ENCODE measurements at places on chromosomes 16 and 17.
A peak's percentile ranks its signal among the peaks of the same experiment; 100 is the strongest.

- no peak for DNase-seq
These were observed 177.4 kb upstream of the CDH5 start for GRCh38 chr16:66188917-66189725.

DNA sequence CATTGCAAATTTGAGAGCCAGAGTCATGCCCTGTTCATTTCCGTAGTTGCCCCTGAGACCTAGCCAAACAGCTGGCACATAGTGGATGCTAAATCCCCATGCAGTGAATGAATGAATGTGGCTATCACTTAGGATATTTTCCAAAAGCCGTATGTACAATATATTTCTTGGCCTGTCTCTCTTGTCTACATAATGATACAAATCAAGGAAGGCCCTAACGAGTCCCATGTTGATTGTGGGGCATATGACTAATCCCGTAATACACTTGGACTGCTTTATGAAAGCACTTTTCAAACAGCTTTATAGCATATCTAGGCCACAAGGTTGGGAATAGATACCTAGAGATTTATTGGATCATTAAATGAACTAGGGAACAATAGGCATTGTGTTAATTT is 478.0 kb downstream of the SLC39A11 start:
- DNase-seq, result no peak

GRCh38 chr17:78892936-78893379 is 10.0 kb downstream of the CEP295NL start:
- no peak for DNase-seq

- DNase-seq, result no peak
These were observed 3.9 kb upstream of the RBL2 start for GRCh38 chr16:53430363-53430762.

DNA sequence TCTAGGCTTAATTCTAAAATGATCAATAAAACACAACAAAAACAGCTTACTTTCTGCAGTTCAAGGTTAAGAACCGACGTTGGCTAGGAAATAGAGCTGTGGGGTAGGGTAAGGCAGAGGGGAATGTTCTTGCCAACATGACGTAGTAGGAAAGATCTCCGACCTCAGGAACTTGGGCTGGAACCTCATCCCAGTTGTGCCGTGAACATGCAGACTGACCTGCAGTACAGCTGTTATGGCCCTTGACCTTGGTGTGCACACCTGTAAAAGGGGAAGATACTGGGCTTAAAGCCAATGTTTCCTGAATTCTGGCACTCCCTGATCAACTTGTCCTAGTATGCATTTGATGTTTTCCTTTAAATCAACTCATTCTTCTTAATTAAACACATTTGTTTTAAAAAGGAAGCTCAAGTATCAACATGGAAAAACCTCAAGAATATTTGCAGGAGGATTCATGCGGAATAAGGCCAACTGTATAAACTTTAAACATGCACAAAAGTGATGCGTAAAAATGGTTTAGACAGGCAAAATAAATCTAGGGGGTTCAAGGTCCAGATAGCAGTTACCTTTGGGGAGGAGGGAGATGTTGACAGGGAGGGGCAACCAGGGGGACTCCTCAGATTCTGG is 14.2 kb upstream of the SLC6A2 start:
- no peak for DNase-seq

DNA sequence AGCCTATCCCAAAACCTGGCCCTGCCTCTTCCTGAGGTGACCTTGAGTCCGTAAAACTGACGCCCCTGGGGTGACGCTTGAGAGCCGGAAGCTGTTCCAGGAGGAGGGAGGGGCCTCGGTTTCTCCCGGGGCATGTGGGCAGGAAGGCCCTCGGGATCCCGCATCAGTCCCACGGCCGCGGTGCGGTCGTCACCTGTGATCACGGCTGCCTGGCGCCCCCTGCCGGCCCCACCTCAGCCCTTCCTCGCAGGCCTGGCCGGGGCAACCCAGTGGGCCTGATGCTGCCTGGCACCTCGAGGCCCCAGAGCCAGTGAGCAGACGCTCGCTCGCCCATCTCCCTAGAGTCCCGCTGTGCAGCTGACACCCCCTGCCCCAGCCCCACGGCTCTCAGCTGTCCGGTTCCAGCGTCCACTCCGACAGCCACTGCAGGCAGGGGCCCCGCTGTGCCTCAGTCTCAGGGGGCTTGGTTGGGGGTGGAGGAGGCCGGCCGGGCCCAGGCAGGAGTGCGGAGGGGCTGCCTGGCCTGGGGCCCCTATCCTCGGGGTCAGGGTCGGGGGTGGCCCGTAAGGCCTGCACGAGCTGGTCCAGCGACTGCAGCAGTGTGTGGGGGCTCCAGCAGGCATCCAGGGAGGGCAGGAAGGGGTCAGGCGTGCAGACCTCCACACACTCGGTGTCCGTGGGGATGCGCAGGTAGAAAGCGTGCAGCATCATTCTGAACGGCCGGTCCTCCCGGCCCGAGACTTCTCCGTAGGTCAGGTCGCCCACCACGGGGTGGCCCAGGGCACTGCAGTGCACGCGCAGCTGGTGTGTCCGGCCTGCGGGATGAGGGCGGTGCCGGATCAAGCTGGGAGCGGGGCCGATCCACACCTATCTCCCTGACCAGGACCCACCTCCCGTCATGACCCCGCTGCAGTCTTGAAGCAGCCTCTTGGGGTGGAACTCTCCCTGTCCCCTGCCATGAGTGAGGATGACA is 2.3 kb downstream of the RPUSD1 start:
- peak; percentile 69 for DNase-seq

- DNase-seq, result no peak
These were observed 164.1 kb downstream of the CMIP start for GRCh38 chr16:81608523-81609209.

- no peak for DNase-seq
These were observed 2.8 kb downstream of the RNF40 start for GRCh38 chr16:30764816-30765465.

DNA sequence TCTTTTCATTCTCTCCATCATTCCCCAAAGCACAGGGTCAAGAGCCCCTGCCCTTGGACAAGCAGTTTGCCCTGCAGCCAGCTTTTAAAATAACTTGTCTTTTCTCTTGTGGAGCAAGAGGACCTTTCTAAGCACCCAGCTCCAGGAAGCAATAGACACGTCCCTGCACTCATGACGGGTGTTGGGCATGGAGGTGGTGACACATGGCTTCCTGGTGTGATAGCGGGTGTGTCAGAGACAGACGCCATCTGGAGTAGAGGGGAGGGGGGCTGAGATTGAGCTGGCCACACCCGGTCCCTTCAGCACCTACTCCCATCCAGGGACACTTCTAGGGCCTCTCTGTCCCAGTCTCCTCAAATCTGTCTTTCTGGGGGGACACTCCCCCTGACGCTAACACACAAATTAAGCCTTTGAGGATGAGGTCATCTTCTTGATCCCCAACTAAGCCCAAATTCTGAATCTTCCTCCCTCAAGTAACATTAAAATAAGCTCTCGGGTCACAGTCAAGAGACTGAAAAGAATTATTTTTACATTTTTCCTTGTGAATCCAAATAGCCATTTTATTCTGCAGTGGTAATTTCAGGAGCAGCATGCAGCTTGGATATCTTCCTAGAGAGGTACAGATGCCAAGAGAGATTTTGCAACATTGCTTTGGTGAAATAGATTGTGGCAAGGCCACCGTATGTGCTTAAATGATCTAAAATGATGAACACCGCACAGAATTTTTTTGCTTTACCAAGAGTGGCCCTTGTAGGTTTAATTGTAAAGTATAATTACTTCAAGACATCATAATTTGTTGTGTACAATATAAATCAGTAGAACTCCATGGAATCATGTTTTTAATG is 216.6 kb upstream of the IRX3 start:
- DNase-seq, result no peak

- DNase-seq, result no peak
These were observed 1.1 kb downstream of the LRRC36 start for GRCh38 chr16:67327743-67328142.

- no peak for DNase-seq
These were observed 16.3 kb upstream of the MYO15B start for GRCh38 chr17:75571197-75571884.

DNA sequence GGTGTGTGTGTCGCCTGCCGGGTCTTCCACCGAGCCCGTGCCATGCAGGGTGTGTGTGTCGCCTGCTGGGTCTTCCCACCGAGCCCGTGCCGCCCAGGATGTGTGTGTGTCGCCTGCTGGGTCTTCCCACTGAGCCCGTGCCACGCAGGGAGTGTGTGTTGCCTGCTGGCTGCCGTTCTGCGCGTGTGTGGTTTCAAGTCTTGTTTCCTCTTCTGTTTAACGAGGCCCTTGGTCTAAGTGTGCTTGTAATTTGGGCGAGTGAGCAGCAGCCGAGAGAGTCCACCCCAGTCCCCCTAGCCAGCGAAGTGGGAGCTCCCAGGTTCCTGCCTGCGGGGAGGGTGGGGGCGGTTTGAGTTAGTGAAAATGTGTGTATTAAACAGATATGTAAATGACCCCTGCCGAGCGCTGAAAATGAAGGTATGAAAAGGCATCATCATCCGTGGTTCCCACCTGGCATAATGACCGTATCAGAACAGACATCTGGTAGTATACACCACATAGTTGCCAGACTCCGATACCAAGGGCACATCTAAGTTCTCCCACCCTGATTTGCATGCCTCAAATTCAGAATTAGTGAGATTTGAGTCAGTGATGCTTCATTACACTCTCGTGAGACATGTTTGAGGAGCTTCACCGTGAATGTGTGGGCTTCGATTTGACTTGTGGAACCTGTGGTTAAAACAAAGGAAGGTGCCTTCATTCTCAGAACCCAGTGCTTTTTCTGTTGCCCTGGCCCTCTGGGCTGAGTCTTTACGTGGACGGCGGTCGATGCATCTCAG is 114.5 kb upstream of the CHMP6 start:
- peak; percentile 28 for DNase-seq

DNA sequence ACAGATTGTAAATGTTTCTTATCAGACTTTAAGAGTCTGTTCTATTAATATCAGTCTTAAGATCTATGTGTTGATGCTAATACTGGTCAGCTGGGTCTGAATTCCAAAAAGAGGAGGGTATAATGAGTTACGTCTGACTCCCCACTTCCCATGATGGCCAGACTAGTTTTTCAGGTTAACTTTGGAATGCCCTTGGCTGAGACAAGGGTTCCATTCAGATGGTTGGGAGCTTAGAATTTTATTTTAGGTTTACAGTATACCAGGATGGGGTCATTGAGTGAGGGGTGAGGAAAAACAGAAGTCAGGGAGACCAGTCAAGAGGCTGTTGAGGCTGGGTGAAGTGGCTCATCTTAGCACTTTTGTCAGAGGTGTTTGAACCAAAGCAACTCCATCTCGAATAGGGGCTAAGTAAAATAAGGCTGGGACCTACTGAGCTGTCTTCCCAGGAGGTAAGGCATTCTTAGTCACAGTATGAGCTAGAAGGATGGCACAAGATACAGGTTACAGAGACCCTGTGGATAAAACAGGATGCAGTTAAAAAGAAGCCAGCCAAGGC is 2.9 kb upstream of the TMEM231 start:
- no peak for DNase-seq

GRCh38 chr17:63040816-63041215 is 74.8 kb downstream of the TANC2 start:
- DNase-seq, result no peak

GRCh38 chr17:63506627-63507026 is 16.5 kb upstream of the KCNH6 start:
- no peak for DNase-seq

GRCh38 chr16:13165024-13165423 is 263.6 kb downstream of the SHISA9 start:
- DNase-seq, result no peak

DNA sequence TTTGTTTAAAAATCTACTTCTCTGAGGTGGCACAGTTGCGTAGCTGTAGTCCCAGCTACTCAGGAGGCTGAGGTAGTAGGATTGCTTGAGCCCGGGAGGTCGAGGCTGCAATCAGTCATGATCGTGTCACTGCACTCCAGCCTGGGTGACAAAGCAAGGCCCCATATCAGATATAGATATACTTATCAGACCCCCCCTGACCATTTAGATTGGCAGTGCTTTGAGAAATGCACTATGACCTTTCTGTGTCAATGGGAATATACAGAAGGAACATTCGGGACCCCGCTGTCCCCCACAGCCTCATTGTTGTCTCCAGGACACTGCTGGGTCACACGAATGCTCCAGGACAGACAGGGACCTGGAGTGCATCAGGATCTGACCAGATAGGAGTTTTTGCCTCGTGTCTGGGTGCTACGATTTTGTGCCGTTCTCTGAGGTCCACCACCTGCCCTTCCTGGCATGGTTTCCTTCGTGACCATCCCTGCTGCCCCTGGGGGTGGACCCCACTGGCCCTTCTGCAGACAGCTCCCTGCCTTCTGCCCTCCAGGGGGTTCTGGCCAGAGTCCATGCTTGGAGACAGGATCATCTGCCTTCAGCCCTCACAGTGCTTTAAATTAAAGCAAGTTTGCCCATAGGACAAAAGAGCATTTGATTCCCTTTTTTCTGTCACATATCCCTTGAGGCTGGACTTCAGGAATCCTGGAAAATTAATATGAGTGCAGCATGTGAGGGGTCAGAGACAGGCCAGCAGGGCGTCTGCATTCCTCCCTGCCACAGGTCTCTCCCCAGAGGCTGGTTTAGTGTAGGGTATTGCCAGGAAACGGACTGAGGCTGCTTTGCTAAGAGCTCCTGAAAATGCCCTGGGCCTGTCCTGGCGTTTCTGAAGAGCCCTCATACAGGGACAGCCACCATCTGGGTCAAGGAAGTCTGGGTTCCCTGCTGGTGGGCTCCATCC is 19.3 kb downstream of the PLD6 start:
- DNase-seq, result no peak

DNA sequence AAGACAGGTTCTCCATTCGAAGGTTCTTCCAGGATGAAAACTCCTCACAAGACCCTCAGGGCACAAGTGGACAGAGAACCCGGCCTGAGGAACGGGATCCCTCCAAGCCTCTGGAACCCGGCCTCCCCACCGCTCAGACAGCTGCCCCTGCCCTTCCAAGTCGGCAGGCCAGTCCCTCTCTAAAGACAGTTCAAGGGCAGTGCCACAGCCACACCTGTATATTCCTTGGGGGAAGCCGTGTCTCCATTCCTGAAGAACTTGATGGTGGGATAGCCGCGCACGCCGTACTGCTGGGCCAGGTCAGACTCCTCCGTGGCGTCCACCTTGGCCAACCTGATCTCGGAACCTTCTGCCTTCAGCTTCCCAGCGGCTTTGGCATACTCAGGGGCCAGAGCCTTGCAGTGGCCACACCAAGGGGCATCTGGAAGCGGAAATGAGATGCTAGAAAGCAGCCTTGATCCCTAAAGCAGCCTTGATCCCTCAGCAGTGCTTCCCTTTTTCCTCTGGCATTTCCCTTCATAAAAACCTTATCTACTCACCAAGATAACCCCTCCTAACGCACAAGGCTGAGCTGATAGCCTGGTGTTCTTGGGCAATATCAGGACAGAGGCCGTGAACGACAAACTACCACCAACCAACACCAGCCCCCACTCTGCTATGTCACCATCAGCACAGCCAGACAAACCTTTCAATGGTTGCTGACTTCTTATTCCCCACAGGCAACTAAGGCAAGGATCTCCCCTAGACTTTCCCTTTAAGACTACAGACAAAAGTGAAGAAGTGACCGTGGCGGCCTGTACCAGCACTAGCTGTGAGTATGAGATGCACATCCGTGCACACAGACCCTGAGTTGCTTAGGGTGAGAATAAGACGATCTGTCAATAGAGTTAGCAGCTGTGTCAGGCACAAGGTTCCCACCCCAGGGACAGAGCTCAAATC is 1.1 kb downstream of the P4HB start:
- no peak for DNase-seq
